ENCODE measurements at places on chromosomes 4 and X.
A peak's percentile ranks its signal among the peaks of the same experiment; 100 is the strongest.

DNA sequence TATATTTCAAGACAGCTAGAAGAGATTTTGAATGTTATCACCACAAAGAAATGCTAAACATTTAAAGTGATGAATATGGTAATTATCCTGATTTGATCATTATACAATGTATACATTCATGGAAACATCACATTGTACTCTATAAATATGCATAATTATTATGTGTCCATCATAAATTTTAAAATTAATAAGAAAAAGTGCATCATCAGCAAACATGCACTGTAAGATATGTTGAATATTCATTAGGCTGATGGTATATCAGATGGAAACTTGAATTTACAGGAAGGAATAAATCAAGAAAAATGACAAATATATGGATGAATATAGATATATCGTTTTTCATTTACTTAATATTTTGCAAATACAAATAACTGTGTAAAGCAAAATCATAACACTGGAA lies 812.1 kb upstream of the INTU start:
- no peak for DNase-seq

- DNase-seq = no peak
Observed at GRCh38 chr4:70925899-70926635, 23.9 kb downstream of the MOB1B start.

GRCh38 chrX:2854918-2855317 lies 26.2 kb downstream of the GYG2 start:
- no peak for DNase-seq

GRCh38 chrX:130402208-130402684 lies 459 bp downstream of the RBMX2 start:
- no peak for DNase-seq

- no peak for DNase-seq
Observed at GRCh38 chr4:93879919-93880318, 51.4 kb downstream of the ATOH1 start.

- DNase-seq = peak; percentile 17
Observed at GRCh38 chr4:16443504-16444088, 217.3 kb upstream of the TAPT1 start.

GRCh38 chr4:151486168-151486567 lies 77.2 kb downstream of the FHIP1A start:
- no peak for DNase-seq

- DNase-seq = peak; percentile 62
Observed at GRCh38 chr4:140103676-140104075, 50.3 kb downstream of the MAML3 start.

GRCh38 chrX:115642895-115643530 lies 82.0 kb downstream of the PLS3 start:
- peak; percentile 77 for DNase-seq

GRCh38 chr4:73836373-73837279 lies at the start of gene CXCL6:
TSS of gene CXCL6 (plus strand) at chr4:73836678. CDS start at chr4:73836751, 73 bp downstream.
- no peak for DNase-seq

- no peak for DNase-seq
Observed at GRCh38 chr4:10495651-10496050, 38.4 kb upstream of the ZNF518B start.

GRCh38 chr4:18134111-18134510 lies 112.6 kb upstream of the LCORL start:
- DNase-seq = no peak

Measured in smooth muscle cell of the brain vasculature (primary cell).